ENCODE measurements at places on chromosomes 7 and 10.

DNA sequence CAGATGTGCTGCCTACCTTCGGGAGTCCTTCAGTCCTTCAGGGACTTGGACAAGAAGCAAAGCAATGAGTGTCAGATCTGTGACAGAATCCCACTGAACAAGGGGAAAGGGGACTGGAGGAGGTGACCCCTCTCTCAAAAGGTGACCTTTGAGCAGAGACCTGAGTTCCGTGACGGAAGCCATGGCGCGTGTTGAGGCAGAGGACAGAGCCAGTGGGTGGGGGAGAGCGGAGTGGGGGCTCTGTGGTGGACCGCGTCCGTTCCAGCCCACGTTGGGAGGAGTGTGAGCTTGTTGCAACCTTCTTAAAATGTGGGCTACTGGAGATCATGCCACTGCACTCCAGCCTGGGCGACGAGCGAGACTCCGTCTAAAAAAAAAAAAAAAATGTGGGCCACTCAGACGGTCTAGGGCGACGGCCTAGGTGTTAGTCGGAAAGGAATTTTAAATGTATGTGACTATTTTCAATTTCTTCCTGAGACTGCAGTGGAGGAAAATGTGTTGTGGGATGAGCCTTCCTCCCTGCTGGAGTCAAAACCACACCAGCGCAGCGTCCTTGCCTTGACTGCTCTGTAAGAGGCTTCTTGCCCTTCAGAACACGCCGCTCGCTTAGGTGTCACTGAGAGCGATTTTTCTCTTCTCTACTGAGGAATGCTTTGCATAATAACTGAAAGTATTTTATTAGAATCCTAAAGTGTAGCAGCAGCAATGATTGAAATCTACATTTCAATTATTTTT, 272.7 kb downstream of the CELF2 start:
- DNase-seq: no peak

GRCh38 chr7:18305866-18306265, 189.7 kb upstream of the HDAC9 start:
- DNase-seq: no peak

- no peak for DNase-seq
Observed at GRCh38 chr7:153902862-153903261, 149.3 kb upstream of the DPP6 start.

- DNase-seq: no peak
Observed at GRCh38 chr10:32295027-32295426, 51.9 kb downstream of the EPC1 start.

DNA sequence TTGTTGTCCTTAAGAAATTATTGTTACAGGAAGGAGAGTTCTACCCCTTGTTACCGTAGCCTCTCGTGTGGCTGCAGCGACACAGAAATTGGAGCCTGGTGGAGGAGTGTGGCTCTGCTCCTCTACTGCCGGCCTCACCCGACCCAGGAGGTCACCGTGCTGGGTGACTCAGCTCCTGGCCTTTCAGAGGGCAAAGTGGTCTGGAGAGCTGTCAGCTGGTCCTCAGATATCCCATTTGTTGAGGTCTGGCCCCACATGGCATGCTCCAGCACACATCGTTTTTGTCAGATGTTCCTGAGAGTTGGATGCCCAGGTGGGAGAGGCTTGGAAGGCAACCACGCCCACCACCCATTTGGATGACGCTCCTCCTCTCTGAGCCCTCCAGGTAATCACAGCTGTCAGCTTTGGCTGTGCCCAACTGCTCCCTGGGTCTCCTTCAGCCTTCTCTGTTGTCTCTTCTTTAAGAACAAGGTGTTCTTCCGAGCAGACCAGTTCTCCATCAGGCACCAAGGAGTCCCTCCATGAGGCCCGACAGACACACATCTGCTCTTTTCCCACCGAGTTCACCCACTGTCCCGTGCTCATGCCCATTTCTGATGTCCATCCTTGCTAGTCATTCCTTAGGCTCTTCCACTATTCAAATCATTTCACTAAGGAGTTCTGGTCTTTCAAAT, 80.3 kb downstream of the RAMP3 start:
- DNase-seq: peak; percentile 20

DNA sequence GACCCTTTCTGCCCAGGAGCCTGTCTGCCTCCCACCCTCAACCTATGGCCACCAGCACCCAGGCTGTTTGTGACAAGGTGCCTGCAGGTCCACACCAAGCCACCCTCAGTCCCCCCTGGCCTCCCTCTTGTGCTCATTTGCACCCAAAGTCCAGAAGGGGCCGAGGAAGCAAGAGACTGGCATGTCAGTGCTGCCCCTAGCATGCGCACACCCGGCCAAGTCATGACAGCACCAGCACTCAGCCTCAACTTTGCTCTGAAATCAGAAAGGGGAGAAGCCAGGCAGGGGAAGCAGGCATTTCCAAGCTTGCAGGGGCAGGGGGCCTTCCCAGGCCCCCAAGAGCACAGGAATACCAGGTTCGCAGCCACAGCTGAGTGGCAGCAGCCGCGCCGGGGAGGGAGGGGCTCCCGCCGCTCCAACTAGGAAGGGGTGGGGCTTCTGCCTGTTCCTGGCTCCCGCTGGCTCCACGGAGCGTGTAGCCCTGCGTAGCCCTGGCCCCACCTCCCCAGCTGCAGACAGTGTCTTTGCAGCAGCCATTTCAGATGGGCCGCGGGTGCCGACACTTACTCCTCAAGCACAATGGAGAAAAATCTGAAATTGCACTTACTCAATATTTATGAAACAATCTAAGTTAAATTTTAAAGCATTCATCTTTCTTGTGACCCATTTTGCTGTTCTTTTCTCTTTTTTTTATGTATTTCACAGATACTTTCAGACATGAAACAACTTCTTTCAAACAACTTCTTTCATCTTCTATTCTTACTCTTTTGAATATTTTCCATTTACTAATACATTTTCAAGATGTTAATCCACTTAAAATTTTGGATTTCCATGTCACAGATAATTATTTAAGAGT, 54.9 kb upstream of the ABCB5 start:
- DNase-seq: no peak

GRCh38 chr7:93835702-93836101, 54.9 kb downstream of the TFPI2 start:
- no peak for DNase-seq

GRCh38 chr7:95253986-95254385, 70.3 kb downstream of the PON1 start:
- DNase-seq: no peak

DNA sequence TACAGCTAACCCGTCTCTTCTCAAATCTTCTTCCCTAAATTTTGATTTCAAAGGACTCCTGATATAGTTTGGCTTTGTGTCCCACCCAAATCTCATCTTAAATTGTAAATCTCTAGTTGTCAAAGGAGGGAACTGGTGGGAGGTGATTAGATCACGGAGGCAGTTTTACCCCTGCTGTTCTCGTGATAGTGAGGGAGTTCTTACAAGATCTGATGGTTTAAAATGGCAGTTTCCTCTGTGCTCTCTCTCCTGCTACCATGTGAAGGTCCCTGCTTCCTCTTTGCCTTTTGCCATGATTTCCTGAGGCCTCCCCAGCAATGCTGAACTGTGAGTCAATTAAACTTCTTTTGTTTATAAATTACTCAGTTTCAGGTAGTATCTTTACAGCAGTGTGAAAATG, 269.3 kb downstream of the POLR1F start:
- no peak for DNase-seq

- no peak for DNase-seq
Observed at GRCh38 chr7:102214477-102215072, 72.1 kb upstream of the SH2B2 start.

GRCh38 chr10:113680190-113681111, 739 bp downstream of the CASP7 start:
- DNase-seq: peak; percentile 28

- DNase-seq: no peak
Observed at GRCh38 chr7:16062269-16062668, 359.1 kb downstream of the CRPPA start.

DNA sequence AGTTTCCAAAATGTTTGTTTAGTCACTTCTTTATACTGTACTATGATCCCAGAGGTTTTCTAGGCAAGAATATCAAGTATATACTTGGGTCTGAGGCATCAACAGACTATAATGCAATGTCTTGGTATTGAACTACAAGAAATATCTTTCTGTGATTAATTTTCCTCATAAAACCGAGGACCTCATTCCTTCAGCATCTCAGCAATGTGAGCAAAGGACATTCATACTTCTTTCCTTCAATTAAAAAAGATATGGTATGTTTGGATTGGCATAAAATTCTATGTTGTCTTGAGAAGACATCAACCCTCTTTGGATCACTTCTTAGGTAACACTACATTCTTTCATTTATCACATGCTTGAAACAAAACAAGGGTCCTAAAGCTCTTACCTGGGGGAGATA, 524.5 kb downstream of the PHTF2 start:
- no peak for DNase-seq

DNA sequence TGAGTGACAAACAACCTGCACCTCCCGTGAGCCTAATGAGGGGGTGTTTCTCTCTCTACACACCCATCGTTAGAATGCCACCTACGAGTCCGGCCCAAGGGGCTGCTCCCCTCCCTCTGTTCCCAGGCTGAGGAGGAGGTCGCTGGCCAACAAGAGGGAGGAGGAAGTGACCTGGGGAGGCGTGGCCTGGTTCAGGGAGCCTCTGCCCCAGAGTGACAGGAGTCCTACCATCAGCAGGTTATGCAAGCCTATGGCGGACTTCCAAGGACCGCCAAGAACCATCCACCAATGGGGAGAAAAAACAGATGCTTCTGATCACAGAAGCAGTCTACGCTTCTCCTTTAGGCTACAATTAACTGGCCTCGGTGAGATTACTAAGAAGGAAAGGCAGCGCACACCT, 12.3 kb upstream of the EGFR start:
- no peak for DNase-seq

- DNase-seq: no peak
Observed at GRCh38 chr10:89534826-89535166, 598 bp downstream of the SLC16A12 start.

- peak; percentile 30 for DNase-seq
Observed at GRCh38 chr10:50310560-50311174, 59.4 kb upstream of the ASAH2 start.

DNA sequence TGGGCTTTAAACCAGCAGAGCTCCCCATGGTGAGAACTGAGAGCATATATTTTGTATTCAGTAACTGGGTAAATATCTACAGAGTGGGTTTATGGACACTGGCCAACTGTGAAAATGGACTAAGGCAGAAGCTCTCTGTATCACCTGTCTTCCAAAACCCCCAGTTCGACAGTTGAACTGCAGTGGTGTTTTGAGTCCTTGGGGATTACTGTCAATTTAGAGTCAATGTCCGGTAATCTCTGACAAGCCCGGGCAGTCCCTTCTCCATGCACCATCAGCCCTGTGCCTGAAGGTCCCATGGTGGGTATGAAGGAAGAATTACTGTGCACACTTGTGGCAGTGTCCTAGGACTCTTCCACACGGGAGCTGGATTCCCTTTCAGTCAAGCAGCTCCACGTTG, 235.0 kb downstream of the CCSER2 start:
- DNase-seq: no peak

Measured in nephron progenitor cell (in vitro differentiated cells).